ENCODE measurements at places on chromosomes 7 and 10.

- no peak for DNase-seq
These were observed 538.8 kb downstream of the TCERG1L start for GRCh38 chr10:130772676-130773075.

DNA sequence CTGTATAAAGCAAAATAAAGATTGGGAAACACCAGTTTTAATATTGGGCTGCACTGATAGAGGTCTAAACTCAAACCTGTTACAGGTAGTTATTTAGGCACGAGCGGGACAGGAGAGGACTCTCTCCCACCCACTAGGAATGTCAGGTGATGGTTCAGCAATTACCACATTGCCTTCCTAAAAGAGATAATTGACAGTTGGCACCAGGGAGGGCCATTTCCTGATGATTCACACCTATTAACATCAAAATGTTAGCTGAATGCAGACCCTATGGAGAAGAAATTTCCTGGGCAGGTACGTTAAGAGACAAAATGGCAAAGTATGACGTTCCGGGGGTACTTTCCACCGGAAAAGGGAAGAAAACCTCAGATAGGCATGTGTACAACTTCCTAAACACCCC lies 272.6 kb downstream of the SDHAF3 start:
- no peak for DNase-seq

GRCh38 chr7:123624527-123625183 lies 23.0 kb downstream of the ASB15 start:
- DNase-seq = no peak

- no peak for DNase-seq
These were observed 123.8 kb upstream of the PRPS1L1 start for GRCh38 chr7:18151422-18151821.

DNA sequence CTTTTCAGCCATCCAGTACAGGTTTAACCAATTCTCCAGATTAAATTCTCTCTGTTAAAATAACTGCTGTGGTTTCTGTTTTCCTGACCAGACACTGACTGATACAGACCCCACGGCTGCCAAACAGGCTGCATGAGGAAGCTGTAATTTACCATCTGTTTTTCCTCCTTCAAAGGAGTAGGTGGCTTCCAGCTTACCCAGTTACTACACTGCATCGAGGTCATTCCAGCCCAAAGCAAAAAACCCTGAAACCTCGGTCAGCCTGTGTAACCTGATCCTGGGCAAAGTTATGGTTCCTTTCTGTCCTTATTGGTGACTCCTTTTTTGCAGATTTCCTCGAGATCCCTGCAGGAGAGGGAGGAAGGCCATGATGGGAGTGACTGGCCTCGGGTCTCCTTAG lies 27.9 kb upstream of the LOXL4 start:
- DNase-seq = no peak

DNA sequence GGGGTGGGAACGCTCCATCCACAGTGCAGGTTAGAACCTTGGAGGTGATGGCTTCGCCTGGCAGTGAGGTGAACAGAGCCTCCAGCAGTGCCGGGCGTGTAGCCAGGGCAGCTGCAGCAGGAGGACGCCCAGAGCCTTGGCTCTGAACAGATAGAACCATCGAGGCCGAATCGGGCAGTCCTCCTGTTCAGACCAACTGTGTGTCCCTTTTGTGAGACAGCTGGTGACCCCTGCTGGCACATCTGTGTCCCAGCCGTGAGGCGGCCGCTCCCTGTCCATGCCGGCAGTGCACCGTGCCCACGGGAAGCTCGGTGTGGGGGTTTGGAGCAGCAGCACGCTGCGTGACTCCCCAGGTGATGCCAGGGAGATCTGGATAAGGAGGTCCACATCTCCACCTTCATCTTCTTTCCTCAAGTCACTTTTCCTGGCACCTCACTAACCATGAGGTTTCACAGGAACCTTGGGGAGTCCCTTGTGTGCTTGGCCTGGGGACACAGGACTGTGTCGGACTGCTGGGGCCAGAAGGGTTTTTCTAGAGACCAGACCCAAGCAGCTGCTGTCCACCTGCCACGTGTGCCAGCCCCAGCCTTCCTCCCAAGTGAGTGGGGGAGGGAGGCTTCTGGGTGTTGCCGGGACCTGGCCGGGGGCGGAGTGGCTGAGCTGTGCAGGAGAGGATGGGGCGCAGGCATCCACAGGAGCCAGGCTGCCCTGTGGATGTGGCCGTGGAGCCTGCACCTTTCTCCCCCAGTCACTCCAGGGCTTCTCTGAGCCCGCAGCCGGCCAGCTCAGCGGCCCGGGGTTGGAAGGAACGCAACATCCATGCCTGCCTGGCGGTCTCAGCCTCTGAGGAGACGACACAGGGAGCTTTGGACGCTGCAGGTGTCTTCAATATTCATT lies 69.4 kb downstream of the DNAJB6 start:
- no peak for DNase-seq

DNA sequence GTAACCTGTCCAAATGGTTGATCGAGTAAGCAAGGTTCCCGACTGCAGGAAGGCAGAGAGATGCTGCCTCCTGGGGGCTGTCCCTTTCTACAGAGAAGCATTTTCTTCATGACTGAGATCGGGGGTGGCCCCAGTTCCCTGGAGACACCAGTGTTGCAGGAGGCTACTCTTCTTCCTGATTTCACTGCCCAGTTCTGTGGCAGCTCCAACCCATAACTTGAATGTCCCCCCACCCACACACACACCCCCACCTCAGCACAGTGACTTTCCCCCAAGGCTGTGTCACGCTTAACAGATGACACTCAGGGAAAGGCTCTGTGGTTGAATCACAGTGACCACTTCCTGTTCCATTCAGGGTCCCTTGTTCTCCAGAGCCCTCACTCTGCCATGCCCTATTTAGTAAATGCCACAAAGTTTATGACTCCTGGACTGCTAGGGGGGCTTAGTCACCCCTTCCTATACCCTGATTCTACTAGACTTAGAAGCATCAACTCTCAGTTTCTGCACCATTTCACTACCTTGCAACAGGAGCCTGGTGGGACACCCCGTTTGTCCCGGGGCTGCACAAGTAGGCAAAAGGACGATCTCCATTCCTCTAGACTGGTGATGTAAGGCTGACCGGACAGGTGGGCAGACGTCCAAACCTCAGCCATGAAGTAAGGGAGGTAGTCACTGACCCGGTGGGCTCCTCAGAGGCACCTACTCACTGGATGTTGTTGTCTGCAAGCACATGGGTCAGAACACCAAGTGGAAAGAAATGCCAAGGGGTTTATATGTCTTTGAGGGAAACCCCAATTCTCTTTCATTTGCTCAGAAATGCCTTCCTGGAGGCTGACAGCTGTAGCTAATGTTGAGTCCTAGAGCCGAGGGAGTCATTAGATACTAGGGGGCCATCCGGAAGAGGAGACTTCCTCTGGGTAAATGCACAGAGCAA lies 31.3 kb upstream of the SMC3 start:
- DNase-seq = no peak

GRCh38 chr7:73359746-73360375 lies 31.9 kb downstream of the FKBP6 start:
- no peak for DNase-seq

DNA sequence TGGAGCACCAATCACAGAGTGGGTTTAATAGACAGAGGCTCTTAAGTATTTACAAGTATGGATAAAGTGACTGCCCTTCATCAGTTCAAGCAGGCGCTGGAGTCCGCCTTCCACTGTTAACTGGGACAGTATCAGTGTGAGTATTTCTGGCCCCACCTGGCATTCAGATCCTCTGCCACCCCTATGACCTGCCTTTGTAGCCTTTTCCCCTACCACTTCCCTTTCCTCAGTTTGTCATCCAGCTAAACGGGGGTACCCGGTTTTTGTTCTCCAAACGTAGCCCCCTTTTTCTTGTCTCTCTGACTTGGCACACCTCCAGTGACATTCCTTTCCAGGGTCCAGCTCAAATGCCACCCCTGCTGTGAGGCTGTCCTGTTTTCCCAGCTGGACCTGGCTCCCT lies 134.4 kb downstream of the SNX10 start:
- DNase-seq = no peak

Measured in large intestine (tissue), 12 donors.